Fibroblast of skin of left biceps (primary cell): ENCODE measurements at places on chromosomes 2 and 18.

- no peak for DNase-seq
Measured at GRCh38 chr2:174009488-174010223, 44.5 kb upstream of the SP3 start.

- no peak for DNase-seq
Measured at GRCh38 chr2:110885256-110885655, 152.9 kb downstream of the ACOXL start.

DNA sequence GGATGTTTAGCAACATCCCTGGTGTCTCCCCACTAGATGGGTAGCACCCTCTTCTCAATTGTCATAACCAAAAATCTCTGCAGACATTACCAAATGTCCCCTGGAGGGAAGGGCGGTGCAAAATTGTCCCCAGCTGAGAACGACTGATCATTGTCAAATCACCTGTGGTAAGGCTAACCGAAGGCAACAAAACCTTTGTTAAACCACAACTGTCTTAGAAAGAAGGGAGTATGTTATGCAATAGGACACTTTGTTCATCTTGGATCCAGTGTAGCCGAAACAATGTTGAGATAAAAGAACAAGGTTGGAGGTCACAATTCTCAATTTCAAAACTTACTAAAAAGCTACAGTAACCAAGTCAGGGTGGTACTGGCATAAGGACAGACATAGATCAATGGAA, 50.3 kb upstream of the ST3GAL5 start:
- DNase-seq: no peak

DNA sequence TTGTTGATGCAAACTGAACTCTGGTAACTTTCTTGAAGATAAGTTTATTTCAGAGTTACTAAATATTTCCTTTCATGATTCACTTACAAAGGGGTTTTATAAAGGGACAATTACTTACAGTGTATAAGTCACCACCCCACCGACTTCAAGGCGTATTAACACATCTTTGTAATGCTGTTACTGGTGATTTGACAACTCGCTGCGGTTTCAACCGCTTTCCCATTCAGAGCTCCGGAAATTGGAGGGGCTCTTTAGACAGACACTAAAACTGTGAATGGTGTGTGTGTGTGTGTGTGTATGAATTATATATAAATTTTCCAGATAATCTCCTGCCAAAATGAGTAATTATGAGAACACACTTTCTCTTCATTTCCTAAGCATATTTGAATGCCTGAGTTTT, 4.9 kb downstream of the TM4SF20 start:
- no peak for DNase-seq

- no peak for DNase-seq
Measured at GRCh38 chr2:96091711-96092572, 24.4 kb downstream of the ADRA2B start.

DNA sequence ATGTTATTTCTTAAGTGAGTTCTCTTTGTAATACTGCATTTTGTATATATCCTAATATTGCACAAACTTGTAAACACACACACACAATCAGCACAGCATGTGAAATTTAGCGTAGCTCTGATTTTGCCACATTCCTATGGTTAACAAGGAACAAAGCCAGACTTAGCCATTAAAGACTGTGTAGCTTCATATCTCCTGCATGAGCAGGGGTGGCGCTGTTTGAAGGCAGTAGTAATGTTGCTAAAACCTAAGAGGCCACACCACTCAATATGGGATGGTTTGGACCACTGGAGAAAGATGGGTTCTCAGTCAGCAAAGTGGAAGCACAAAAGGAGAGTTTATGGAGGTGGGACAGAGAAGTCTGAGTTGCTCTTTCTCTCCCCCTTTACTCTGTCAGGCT, 61.1 kb upstream of the RND3 start:
- DNase-seq: no peak

DNA sequence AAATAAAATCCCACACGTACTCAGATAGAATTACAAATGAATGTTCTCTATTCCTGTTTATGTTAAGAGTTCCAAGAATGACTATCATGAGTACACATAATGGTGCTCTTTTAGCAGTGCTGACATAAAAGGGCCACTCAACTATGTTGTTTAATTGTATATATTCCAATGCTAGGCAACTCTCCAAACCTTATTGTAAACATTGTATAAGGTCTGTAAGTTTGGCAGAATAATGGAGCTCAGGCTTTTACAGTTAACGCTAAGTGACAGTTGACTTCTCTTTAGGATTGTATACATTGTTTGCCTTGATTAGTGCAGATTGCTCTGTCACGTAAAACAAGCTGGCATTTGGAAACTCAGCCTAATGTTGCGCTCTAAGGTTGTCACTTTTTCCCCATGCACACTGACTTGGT, 20.8 kb downstream of the RBMS1 start:
- DNase-seq: no peak

- no peak for DNase-seq
Measured at GRCh38 chr2:1510176-1510575, 96.9 kb downstream of the TPO start.

- no peak for DNase-seq
Measured at GRCh38 chr2:36613801-36614200, 15.8 kb upstream of the FEZ2 start.

GRCh38 chr18:62583376-62583775, 60.6 kb downstream of the ZCCHC2 start:
- DNase-seq: no peak

DNA sequence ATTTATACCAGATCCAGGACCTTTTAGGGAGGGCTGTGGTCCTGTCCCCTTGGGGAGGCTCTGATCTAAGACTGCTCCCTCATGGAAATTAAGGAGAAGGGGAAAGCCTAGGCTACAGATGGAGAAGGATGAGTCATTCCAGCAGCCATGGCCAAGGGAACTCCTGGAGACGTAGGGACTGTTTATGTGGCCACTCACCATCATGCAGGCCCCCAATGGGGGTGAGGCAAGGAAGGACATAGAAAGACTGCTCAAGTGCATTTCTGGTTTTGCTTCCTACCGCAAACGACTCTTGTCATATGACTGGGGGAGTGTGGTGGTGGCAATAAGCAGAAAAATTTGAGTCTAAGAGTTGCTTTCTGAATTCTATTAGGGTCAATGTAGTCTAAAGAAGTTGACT, 54.0 kb upstream of the CYP1B1 start:
- no peak for DNase-seq

DNA sequence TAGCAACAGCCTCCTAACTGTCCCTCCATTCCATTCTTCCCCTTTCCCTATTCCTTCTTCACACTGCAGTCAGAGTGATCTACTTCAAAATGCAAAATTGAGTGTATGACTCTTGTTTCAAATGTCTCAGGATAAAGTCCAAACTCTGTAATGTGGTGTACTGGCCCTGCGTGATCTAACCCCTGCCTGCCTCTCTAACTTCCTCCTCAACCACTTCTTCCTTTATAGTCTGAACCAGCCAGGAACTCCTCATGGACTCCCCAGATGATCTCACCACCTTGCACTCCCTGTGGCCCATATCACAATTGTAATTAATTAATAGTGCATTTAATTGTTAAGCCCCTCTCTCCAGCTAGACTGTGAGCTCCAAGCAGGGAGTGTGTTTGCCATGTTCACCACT, 3.1 kb upstream of the B3GNT2 start:
- no peak for DNase-seq

GRCh38 chr18:51171625-51172259, 25.7 kb downstream of the MEX3C start:
- DNase-seq: no peak

DNA sequence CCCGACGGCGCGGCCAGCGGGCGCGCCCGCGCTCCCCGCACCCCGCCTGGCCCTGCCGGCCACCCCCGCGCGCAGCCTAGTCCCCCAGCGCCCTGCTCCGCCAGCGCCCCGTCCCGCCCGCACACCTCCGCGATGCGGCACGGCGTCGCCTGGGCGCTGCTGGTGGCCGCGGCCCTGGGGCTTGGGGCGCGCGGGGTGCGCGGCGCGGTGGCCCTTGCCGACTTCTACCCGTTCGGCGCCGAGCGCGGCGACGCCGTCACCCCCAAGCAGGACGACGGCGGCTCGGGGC, 232 bp downstream of the SNED1 start:
- DNase-seq: no peak

DNA sequence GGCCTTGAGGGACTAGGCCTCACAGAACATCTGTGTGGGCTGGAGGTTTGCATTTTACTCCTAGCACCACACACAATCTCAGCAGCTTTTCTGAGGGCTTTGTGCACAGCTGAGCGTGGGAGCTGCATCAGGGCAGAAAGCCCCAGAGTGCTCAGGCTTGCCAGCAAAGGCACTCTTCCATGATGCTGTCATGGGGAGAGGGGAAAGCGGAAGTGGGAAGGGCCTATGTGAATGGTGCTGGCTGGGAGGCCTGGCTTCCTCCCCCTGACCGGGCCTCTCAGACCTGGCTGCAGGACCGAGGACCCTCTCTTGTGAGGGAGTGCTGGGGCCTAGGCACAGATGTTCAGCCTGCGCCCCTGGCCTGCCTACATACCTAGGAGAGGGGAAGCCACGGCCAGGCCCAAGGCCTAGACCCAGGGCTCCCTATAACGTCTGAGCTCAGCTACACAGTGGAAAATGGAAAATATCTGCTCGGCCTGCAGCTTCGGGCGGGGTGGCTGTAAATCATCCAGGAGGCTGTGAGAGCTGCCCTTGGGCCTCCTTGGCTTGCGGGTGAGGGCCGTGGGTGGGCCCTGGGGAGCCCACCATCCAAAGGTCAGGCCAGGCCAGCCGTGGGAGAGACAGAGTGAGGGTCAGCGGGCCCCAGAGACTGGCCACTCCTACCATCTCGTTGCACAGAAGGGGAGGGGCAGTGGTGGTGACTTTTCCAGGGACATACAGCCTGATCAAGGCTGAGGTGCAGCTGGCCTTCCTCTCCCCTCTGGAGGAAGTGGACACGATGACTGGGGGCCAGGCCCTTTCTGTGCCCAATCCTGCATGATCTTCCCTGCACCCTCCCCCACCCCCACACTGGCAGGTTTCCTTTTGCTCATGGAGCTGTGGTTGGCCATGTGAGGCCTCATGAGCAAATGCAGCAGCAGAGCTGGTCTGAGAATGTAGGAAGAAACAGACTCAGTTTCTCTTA, 22.8 kb downstream of the GLI2 start:
- no peak for DNase-seq

- peak; percentile 76 for DNase-seq
Measured at GRCh38 chr2:214019229-214019972, 391.5 kb upstream of the VWC2L start.

- DNase-seq: no peak
Measured at GRCh38 chr2:131039535-131039907, 53.7 kb downstream of the FAM168B start.

DNA sequence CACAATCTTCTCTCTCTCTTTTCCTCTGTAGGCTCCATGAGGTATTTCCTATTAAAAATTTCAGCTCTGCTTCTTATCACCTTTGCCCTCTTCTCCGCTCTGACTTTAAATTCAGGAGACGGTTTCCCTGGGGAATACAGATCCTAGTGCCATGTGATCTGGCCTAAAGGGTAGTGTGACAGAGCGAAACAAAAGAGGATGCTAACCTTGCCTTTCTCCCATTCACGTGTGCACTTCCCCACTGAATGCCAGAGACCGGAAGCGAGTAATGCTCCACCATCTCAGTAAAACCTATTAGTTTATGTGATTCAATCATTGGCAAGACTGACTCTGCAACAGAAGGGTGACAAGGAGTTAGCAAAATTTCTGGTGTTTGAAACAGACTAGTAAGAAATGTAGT, 358.3 kb downstream of the ZNF521 start:
- no peak for DNase-seq

GRCh38 chr18:73840319-73840945, 307.2 kb downstream of the FBXO15 start:
- DNase-seq: no peak

GRCh38 chr2:143284087-143284675, 155.0 kb downstream of the ARHGAP15 start:
- no peak for DNase-seq
